ENCODE measurements at places on chromosomes 6 and 20.

- DNase-seq = no peak
Observed at GRCh38 chr20:7237251-7237650, 469.8 kb downstream of the BMP2 start.

DNA sequence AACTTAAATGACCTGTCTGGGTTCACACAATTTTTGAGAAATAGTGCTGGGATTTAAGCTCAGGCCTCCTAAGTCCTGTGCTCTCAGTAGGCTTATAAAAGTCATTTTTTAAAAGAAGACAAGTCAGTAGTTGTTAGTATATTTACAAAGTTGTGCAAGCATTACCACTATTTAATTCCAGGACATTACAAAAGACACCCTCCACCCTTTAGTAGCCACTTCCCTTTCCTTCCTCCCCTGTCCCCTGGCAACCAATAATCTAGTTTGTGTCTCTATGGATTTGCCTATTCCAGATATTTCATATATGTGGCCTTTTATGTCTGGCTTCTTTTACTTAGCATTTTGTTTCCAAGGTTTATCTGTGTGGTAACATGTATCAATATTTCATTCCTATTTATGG lies 37.6 kb downstream of the HMGN3 start:
- no peak for DNase-seq

- DNase-seq = no peak
Observed at GRCh38 chr20:36855241-36855657, 20.7 kb upstream of the TLDC2 start.

DNA sequence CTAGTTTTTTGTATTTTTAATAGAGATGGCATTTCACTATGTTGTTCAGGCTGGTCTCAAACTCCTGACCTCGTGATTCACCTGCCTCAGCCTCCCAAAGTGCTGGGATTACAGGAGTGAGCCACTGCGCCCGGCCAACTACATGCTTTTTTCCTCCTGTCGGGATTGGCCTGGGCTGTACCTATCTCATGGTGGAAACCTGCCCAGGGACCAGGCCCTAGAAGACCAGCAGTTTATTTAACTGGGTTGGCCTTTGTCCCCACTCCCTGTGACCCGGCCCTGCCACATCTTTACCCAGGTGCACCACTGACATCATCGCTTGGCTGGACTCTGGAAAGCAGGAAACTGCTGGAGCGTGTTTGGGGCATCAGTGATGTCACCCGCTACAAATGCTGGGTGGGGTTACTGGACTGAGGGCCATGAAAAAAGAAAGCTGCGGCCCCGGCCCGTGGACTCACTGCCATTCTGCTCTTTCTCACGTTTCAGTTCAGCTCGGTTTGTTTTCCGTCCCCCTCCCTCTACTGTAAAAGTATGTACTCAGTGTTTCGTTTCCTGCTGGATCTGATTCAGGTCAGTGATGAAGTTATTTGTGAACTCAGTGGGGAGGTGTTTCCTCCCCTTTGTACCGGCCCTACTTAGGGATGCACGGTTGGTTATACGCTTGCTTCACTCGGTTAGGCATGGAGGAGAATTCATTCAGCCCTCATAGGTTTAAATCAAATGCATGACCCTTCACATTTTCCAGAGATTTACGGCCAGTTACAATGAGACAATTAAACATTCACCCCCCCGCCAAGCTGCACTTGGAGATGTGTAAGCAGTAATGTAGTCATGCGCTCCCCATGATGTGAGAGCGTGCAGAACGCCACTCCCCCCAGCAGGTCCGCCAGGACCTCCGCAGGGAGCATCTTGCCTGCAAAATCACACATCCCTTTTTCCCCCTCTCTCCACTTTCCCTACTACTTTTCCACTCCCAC lies 179.3 kb downstream of the MTHFD1L start:
- DNase-seq = no peak

DNA sequence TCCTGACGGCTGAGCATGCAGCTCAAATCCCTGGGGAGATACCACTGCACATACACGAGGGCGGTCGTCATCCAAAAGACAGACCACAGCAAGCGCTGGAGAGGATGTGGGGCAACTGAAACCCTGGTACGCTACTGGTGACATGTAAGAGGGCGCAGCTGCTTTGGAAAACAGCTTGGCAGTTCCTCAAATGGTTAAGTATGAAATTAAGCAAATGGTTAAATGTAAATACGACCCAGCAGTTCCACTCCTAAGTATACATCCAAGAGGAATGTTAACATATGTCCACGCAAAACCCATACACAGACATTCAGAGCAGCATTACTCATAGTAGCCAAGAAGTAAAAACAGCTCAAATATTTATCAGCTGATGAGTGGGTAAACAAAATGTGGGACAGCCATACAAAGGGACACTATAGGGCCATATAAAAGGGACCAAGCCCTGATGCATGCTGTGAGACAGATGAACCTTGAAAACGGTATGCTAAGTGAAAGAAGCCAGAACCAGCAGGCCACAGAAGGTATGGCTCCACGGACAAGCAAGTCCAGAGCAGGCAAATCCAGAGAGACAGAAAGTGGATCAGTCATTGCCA lies 38.5 kb downstream of the RIPOR3 start:
- DNase-seq = no peak

DNA sequence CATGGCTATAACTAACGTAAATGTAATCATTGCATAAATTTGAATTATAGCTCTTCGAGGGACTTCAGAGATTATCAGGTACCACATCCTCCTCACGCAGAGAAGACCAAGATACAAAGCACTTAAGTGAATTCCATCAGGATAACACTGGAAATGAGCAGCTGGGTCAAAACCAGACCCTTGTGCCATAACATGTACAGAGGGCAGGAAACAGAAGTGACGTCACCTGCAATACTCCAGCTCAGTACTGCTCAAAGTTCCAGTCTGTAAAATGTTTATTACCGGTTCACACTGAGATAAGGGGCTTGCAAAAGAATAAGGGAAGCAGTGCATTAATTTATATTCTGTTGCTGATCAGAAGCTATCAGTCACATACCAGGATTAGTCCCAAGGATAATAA lies 45.8 kb downstream of the RGS17 start:
- DNase-seq = no peak

GRCh38 chr6:157996201-157996712 lies 14.6 kb downstream of the SYNJ2 start:
- no peak for DNase-seq

Data from activated gamma-delta T cell treated with anti-CD3 and anti-CD28 coated beads, Interleukin-2, amount 50 U/mL, for 16 hours (primary cell).